T-helper 17 cell (primary cell): ENCODE measurements at places on chromosomes 1 and 21. TPM values are rescaled to one million over a fixed set of nuclear protein-coding genes. Genes with fewer than 3 reads are reported as not detected.

GRCh38 chr1:247277191-247277590 is 21.3 kb downstream of the VN1R5 start:
- DNase-seq, result no peak

CYP4Z1 gene
- not detected for total RNA-seq

GRCh38 chr1:225413708-225414375 is 14.0 kb downstream of the LBR start:
- DNase-seq, result no peak

DNA sequence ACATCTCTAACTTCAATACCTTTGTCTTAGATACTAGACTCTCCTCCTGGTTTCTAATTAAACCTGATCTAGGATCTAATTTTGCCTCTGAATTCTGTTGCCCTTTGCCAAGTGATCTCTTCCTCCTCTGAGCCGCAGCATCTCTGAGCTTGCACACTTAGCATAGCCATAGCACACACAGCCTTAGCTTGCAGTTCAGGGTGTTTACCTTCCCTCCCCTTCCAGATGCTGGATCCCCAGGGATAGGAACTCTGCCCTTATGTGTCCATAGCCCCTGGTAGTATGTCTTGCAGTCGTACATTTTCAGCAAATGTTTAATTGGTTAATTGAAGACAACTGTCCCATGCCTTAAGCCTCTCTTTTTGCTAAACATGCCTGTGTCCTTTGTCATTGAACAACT is 30.3 kb downstream of the SELL start:
- DNase-seq, result no peak

GRCh38 chr21:37849506-37850102 is 66.7 kb downstream of the KCNJ6 start:
- DNase-seq, result no peak

DNA sequence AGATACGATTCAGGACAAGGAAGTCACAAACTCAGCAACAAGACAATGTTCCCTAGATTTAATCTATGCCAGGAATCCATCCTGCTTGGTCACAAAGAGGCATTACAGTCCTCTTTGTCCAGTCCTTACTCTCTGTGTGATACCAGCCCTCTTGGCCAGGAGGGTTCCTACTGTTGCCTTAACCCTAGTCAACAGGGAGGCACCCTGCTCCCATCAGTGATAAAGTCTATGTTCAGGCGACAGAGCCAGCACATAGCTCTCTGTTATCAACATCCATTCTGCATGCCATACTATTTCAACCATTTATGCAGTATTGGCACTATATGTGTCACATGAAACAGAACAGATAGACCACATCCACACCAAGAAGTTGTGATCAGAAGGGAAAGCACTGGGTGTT is 4.4 kb upstream of the NPL start:
- DNase-seq, result no peak
